ENCODE measurements at places on chromosomes 12 and 14.

DNA sequence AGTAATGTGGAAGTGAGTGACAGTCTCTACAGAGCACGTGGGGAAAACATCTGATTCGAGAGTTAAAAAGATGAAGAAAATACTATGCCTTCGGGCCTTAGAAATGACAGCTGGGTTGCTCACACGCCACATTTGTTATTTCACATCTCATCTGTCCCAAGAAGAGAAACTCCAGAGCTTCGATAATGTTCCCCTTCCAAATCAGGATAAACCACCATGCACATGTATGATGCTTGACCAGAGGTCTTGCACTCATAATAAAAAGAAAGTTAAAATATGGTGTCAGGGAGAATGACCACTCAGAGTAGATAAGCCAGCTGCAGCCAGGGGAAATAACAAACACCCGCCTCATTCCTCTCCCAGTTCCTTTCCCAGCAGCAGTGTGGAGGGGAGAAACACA is 34.6 kb downstream of the NIN start:
- no peak for DNase-seq

GRCh38 chr12:49146406-49146805 is 15.2 kb upstream of the TUBA1B start:
- DNase-seq = no peak

DNA sequence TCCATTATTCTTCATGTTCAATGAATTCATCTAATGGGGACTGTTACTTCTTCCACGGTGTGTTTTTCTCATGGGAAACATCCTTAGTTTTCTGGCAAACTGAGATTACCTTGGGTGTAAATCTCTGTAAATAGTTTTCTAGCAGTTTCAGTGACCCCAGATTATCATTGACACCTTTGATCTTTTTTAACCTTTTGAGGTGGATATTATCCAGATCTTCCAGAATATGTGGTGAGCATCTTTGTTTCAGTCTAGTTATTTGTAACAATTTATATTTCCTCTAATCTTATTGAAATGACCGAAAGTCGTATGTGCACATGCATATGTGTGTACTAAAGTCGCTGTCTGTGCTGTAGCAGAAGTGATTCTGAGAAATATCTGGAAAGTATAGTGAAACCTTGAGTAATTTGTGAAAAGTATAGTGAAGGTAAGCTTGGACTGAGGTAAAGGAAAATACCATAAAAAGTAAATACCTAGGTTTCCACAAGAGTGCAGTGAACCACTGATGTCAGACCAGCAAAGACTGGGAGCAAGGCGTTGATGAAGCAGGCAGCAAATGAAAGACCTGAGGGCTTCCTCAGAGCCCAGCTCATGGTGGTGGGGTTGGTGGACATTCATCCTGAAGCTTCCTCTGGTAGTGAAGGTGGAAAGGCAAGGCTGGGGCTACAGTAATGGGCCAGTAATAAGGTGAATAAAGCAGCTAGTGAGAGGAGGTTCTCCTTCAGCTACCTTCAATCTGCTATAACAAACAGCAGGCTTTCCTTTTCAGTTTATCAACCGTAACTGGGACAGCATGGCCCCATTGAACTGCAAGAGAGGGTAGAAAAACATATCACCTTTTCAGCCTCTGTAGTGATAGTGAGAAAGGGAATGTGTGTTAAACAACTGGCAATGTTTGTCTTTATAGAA is 480.2 kb upstream of the FBXO33 start:
- no peak for DNase-seq

GRCh38 chr12:128969480-128970055 is 116.3 kb downstream of the GLT1D1 start:
- DNase-seq = no peak

DNA sequence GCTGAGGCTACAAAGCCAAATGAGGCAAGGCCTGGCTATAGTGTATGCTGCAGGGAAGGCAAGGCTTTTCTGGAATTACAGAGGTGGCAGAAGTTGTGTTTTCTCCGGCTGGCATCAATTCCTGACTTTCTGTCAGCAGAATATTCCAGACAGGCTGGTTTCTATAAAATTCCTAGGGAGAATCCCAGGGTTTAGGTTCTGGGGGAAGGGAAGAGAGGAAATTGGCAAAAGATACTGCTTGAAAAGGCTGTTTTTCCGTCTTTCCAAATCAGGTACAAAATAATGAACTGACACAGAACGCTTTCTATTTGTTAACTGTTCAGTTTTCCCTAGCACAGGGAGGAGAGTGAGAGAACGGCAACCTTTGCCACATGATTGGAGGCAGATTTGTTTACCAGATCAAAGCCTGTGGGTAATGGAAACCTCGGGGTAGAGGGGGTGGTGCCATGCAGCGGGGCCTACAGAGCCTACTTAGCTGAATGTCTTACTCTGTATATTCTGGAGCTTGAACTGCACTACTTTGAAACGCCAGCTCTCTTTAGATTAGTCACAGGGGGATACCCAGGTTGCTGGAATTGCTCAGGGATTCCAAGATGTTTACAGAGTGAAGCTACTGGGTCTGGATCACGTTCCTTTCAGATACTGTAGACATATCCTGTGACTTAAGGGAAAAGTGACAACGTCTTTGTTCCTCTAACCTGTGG is 65.8 kb upstream of the DACT1 start:
- peak; percentile 30 for DNase-seq

DNA sequence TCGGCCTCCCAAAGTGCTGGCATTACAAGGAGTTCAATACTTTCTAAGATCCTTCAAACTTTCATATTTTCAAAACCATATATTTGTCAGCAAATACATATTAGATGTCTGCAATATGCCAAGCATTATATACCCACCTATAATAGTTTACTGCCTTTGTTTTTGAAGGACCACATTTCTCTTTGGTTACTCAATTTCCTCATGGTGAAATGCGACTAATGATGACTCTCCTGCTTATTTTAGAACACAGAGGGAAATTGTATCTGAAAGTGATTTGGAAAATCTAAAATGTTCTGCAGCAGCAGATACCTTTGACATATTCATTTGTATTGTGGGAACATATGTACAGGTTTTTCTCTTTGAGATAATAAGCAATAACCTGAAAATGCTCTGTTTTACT is 2.7 kb upstream of the CNTN1 start:
- DNase-seq = no peak

- peak; percentile 11 for DNase-seq
Observed at GRCh38 chr14:106843951-106844483, 1317.6 kb downstream of the TMEM121 start.

DNA sequence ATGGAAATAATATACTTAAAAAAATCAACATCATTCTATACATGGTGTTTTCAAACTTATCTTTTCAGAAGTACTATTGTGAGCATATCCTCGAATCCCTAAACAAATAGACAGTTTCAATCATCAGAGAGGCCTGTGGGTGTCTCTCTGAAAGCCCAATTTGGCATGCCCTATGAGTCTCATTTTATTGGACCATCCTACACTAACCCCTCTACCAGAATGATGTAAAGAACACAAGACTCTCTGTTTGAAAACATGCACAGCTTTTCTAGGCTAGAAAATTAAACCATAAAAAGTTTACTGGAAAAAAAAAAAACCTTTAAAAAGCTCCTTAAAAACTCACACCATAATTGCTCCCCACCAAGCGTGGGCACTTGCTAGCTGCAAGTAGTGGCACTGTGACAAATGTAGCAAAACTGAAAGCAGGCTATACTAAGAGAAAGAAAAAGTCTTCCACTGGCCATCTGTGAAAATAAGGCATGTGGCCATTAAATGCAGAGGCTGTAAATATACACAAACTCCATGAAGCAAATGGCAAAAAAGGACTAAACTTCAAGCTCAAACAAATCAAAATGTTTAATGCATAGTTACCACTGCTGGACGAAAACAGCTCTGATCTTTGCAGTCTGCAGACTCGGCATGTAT is 394.2 kb downstream of the SOX5 start:
- DNase-seq = no peak

DNA sequence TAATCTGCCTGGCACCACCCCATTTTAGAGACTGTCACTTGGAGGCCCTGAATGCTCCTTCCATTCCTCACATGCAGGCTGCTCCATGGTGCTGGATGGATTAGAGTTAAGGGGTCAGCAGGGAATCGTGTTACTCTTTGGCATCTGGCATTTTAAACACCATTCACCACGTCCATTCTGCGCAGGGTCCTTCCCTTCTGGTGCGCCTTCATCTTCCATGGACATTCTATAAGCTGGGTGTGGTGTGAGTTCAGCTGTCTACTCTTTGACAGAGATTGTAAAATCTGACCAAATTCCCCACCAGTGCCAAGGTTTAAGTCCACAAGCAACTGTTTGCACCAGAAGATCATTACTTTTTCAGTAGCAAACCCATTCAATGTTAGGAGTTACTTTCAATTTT is 47.8 kb downstream of the GIT2 start:
- DNase-seq = no peak

DNA sequence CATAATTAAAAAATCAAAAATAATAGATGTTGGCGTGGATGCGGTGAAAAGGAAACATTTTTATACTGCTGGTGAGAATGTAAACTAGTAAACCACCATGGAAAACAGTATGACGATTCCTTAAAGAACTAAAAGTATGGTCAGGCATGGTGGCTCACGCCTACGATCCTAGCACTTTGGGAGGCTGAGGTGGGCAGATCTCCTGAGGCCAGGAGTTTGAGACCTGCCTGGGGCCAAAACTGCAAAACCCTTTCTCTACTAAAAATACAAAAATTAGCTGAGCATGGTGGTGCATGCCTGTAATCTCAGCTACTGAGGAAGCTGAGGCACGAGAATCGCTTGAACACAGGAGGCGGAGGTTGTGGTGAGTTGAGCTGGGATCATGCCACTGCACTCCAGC is 195.7 kb upstream of the BMP4 start:
- DNase-seq = no peak

- no peak for DNase-seq
Observed at GRCh38 chr14:50312734-50313054, 570 bp downstream of the DMAC2L start.

- no peak for DNase-seq
Observed at GRCh38 chr14:76613616-76614015, 147.7 kb upstream of the VASH1 start.

- no peak for DNase-seq
Observed at GRCh38 chr12:114409852-114410600, 4.1 kb upstream of the TBX5 start.

DNA sequence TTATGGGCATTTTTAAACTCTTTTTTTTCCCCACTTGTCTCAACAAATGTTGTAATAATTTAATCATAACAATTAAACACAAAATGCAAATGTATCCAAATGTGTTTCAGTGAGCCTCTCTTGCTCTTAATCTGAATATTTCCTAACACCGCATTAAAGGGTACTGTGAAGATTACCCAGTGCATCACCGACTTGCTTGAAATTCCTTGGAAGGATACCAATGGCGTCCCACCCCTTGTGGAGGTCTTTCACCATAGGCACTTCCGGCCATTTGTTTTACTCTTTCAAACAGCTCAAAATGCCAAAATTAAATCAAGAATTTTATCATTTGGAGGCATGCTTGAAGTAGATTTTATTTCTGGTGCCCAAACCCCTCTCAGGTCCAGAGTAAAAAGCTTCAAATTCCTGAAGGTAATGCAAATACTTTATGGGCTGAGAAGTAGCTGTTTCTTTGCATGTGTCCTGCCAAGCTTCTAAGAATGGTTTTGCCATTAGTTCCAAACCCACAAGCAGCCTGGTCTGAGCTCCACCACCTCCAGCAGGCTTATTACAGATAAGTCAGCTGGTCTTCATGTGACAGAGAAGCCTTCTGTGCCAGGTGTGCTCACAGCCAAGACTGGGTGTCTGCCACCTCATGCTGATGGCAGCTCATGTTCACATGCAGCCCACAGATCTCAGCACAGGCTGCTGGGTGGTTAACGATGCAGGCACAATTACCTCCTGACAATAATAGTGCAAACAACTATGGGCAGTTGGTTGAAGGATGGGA is 16.4 kb upstream of the NUDT4 start:
- no peak for DNase-seq

- DNase-seq = no peak
Observed at GRCh38 chr14:102826751-102827675, 49.8 kb downstream of the TRAF3 start.

- no peak for DNase-seq
Observed at GRCh38 chr12:108000111-108000510, 129.0 kb upstream of the WSCD2 start.

GRCh38 chr12:93785249-93786010 is 108.3 kb downstream of the CRADD start:
- DNase-seq = peak; percentile 20

DNA sequence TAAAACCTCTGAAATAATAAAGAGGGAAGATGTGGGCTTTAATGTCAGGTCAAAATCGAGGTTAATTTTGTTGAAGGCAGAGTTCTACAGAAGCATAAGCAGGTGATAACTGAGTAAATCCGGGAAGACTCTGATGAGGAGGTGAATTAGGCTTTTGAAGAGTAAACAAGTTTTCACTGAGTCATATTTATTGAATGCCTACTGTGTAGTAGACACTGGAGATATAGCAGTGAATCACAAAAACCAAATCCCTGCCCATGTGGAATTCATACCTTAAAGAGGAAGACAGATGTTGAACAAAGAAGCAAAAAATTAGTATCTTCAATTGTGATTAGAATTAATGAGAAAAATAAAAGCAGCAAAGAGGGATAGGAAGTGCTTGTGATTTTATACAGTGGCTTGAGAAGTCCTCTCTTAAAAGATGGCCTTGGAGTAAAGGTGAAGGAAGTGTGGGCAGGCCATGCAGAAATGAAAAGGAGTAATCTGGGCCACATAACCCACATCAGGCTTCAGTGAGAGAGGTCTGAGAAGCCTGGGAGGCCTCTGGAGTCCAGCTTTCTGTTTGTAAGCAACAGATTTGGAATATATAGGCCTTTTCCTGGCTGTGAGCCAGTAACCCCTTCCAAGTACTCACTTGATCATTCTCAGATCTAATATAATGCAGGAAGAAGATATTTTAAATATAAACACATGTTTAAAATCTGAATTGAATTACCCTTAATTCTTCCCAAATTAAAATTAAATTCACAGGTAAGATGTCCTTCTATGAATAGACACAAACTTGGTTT is 46.7 kb downstream of the BHLHE41 start:
- no peak for DNase-seq

DNA sequence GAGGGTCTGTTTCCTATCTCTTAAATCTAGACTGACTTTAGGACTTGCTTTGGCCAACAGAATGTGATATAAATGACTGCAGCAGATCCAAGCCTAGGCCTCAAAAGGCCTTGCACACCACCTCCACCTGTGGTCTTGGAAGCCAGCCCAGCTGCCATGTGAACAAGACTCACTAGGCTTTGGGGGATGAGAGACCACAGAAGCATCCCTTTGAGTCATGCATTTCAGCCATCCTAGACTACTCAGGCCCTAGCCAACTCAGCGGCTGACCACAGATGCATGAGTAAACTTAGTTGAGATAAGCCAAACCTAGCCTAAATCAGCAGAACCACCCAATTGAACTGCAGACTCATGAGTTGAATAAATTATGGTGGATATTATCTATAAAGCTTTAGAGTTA is 87.7 kb downstream of the KCNH5 start:
- DNase-seq = no peak

GRCh38 chr12:8590842-8591545 is 21.7 kb downstream of the AICDA start:
- DNase-seq = no peak

GRCh38 chr14:45906257-45906656 is 653.3 kb upstream of the MIS18BP1 start:
- DNase-seq = no peak

Measured in stimulated activated CD4-positive, alpha-beta T cell treated with anti-CD3 and anti-CD28 coated beads, Interleukin-4, amount 100 ng/mL, for 4 hours (primary cell).